ENCODE measurements at places on chromosomes 5 and 9. TPM values are rescaled to one million over a fixed set of nuclear protein-coding genes. Genes with fewer than 3 reads are reported as not detected.

UBTD2 gene
- total RNA-seq, result 22.6 TPM

OR1Q1 gene
- total RNA-seq, result not detected

ANKRD18A gene
- total RNA-seq, result 0.21 TPM

GRCh38 chr5:119313197-119313596 is 42.6 kb upstream of the TNFAIP8 start:
- DNase-seq, result no peak

- no peak for DNase-seq
Observed at GRCh38 chr5:101673120-101673519, 623.0 kb downstream of the SLCO4C1 start.

GRCh38 chr5:41346609-41347008 is 133.3 kb upstream of the C6 start:
- DNase-seq, result peak; percentile 3

- peak; percentile 92 for DNase-seq
Observed at GRCh38 chr5:96336351-96336985, 96.6 kb downstream of the PCSK1 start.

- DNase-seq, result no peak
Observed at GRCh38 chr9:110240198-110240597, 16.1 kb downstream of the TXN start.

GRCh38 chr5:36688722-36689121 is 82.3 kb downstream of the SLC1A3 start:
- DNase-seq, result no peak

GRCh38 chr9:134099123-134099761 is 31.4 kb upstream of the BRD3 start:
- DNase-seq, result peak; percentile 39

- no peak for DNase-seq
Observed at GRCh38 chr5:127802477-127802865, 99.3 kb downstream of the CCDC192 start.

GRCh38 chr5:94217745-94218144 is 400.7 kb downstream of the KIAA0825 start:
- no peak for DNase-seq

- DNase-seq, result no peak
Observed at GRCh38 chr5:129116797-129117196, 22.2 kb downstream of the ISOC1 start.

Data from endothelial cell of umbilical vein (primary cell).